T-helper 1 cell (primary cell): ENCODE measurements at places on chromosomes 13 and 19.

- no peak for DNase-seq
These were observed 150.4 kb upstream of the RXFP2 start for GRCh38 chr13:31588893-31589292.

DNA sequence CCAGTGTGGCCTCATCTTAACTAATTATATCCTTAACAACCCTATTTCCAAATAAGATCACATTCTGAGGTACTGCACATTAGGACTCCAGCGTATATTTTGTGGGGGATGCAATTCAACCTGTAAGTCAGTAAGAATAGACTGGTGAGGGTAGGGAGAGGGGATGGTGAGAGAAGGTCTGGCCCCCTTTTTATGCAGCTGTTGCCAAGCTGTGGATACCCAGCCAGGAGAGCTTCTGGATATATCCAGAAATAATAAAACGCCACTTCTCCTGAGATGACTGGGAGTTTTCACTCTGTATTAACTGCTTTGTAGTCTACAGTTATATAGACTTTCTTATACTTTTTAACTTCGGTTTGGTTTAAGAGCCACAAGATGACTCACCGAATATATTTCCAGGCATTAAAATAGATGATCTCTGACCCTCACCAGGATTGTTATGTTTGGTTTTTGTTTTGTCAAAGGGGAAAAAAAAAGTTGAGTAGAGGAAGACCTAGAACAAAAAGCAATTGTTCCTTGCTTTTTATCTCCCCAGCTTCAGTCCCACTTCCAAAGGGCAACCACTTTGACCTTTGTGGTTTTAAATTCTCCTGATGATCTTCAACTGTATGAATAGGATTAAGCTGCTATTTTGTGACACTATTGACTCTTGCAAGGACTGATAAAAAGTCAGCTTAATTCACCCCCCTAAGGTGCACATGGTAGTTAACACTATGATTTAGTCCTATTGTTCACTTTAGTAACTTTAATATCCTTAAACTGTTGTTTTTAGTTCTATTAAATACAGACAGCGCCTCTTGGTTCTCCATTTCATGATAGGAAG lies 3.1 kb upstream of the NEK3 start:
- no peak for DNase-seq

DNA sequence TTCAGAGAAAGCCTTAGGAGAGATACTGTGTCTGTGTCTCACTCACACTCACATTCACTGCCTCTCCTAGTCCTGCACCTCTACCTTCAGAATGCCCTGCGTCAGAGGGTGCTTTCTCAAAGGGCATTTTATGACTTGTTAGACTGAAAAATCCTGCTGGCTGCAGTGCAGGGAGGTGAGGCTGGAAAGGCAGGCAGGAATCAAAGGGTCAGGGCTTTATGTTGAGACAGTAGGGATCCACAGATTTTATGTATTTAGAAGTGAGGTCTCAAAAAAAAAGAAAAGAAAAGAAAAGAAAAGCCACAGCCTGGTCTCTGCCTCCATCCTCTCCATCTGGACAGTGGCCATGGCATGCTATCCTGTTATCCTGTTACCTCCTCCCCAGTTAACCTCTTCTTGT lies 936.0 kb upstream of the SLC10A2 start:
- no peak for DNase-seq

DNA sequence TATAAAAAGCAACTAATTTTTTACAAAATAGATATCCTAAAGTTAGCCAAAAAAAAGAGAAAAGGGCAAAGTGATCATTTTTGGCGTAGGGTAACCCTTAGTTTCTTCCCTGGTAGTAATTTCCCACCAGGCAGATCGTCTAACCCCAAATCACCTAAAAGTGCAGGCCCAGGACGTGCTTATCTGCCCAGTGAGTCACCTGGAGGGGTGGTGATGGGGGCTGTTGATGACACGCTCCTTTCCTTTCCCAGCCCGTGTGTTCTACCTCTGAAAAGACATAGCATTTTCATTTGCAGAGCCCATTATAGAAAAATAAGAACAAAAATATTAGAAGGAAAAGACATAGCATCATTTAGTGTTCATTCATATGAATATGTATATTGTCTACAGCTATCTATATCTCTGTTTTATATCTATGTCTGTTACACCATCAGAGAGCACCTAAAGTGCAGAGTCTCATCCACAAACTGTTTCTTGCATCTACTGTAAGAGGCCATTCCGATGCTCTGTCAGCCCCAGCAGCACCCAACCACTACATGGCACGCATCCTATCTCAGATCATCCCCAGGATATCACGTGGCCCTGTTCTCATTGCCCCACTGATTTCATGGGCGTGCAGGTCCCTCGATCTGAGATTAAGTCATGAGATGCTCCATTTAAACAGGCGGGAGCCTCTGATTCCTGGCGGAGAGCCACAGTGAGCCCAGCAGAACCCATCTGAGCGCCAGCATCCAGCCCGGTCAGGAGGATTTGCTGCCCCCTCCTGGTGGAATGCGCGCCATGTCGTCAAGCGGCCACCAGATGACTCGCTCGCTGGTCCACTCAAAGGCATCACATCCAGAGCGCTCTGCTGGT lies 8.5 kb upstream of the LILRB3 start:
- DNase-seq = peak; percentile 75

- no peak for DNase-seq
These were observed 258.4 kb downstream of the RFC3 start for GRCh38 chr13:34076319-34076718.

GRCh38 chr19:15971224-15971780 lies 22.5 kb downstream of the OR10H4 start:
- no peak for DNase-seq

DNA sequence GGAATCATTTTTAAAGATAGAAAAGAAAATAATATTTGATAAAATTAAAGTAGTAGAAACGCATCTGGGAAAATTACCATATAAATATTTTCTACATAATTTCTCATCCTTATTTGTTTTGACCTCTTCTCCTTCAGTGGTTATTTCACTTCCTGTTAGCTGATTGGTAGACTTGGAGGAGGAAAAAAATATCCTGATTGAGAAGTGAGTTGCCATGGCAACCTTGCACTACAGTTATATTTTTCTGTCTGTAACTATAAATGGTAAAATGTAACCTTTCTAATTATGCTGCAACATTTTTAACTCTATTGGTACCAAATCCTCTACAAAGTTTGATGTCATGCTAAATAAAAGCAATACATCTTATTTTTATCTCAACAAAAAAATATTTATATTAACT lies 45.2 kb downstream of the SCEL start:
- DNase-seq = no peak

- DNase-seq = no peak
These were observed 685 bp downstream of the GMFG start for GRCh38 chr19:39335168-39335548.

DNA sequence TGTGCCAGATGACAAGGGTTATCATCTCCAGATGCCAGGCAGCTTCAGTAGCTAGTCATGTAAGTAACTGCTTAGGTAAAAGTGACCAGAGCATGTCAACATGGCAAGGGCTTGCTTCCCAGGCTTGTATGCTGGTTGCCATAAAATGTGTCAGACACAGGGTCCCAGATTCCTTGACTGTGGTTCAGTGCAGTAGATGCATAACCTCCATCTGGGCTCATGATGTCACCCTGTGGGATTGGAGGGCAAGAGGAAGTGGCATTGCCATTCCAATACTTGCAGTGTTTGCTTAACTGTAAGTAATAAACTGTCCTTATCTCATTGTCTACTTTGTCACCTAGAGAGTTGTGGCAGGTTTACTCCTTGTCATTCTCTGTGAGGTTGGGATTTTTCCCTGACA lies 226.8 kb downstream of the PCDH17 start:
- no peak for DNase-seq

- no peak for DNase-seq
These were observed 1192.2 kb downstream of the EFNB2 start for GRCh38 chr13:105343134-105343806.
